ENCODE measurements at places on chromosomes 2 and 18. TPM values are rescaled to one million over a fixed set of nuclear protein-coding genes. Genes with fewer than 3 reads are reported as not detected.

DNA sequence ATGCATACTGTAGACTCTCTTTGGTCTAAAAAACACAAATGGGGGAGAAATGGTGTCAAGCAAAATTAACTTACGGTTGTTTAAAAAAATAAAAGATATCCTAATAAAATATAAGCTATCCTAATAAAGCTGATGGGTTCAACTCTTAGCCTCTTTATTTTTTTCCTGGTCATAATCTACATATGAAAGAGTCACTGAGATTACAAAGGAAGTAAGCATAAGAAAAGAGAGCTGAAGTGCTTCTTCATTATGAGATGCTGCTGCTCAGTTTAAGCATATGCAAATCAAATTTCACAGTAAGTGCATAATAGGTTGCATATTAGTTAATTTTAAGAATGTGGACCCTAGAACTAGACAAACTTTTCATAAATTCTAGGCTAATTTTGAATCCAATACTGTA lies 59.9 kb upstream of the DNER start:
- peaks cover 40% of the 10 kb centered on the region for H3K36me3 ChIP-seq
- H3K27me3 ChIP-seq: no peaks in the 10 kb centered on the region
- no peak overlapping the region for H3K4me3 ChIP-seq
- DNase-seq: no peak
- no peak overlapping the region for H3K27ac ChIP-seq

DNA sequence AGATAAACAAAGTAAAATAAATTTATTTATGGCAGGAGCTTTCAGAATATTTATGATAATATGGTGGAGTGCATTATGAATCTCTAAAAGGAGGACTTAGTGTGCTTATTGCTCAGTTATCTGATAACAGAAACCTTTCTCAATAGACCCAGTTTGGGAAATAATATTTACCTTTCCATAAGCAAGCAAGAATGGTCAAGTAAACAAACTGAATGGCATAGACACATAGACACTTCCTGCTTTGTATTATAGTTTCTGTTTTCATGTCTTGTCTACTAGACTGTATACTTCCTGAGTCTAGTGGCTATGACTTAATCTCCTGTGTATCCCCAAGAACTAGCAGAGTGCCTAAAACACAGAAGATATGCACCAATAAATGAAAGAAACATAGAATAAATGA lies 87.8 kb downstream of the UPP2 start:
- no peaks in the 10 kb centered on the region for H3K36me3 ChIP-seq
- no peak for DNase-seq
- H3K27ac ChIP-seq: no peak overlapping the region
- H3K4me3 ChIP-seq: no peak overlapping the region
- no peaks in the 10 kb centered on the region for H3K27me3 ChIP-seq

- no peak overlapping the region for H3K4me3 ChIP-seq
- H3K4me1 ChIP-seq: peaks cover 3% of the 10 kb centered on the region
- H3K36me3 ChIP-seq: peaks cover 4% of the 10 kb centered on the region
- no peaks in the 10 kb centered on the region for H3K27me3 ChIP-seq
- DNase-seq: no peak
- no peak overlapping the region for H3K27ac ChIP-seq
Measured at GRCh38 chr2:39020383-39020782, 100.5 kb downstream of the SOS1 start.

DNA sequence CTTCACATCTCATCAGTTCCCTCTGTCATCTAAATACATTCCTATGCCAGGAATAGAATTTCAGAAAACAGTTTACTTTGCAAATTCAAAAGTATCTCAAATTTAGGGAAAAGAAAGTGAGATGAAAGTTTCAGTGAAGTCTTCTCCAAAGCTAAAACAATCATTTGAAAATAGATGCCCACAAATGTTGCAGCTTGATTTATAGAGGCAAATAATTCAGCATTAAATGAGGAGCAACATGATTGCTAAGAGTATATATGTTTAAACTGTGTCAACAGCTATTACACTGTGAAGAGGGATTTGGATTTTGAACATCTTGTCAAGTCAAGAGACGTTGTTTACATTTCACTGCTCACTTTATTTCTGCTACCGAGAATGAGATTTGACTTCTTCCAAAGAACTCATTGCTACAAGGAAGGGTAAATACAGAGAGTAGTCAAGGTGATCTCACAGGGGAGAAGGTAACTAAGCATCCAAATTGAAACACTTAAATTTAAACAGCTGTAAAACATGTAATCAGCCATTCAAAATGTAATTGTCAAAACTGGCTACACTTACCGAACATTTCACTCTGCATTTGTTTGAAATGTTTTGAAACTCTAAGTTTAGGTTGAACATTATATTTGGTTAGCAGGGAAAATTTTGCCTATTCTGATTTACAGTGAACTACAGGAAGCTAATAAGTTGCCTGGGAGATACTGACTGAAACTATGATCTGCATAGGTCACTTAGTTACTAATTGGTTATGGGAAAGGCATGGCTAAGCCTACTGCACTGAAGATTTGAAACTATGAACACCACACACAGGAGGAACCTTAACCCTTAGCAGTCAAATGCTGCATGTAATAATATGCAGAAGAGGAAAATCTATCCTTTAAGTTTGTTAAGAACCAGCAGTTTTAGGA lies 33.2 kb upstream of the GALNT3 start:
- peaks cover 8% of the 10 kb centered on the region for H3K27me3 ChIP-seq
- H3K36me3 ChIP-seq: no peaks in the 10 kb centered on the region
- DNase-seq: no peak
- no peak overlapping the region for H3K4me3 ChIP-seq

- H3K4me1 ChIP-seq: no peaks in the 10 kb centered on the region
- H3K27me3 ChIP-seq: no peaks in the 10 kb centered on the region
- no peaks in the 10 kb centered on the region for H3K36me3 ChIP-seq
- no peak overlapping the region for H3K4me3 ChIP-seq
- H3K27ac ChIP-seq: no peak overlapping the region
Measured at GRCh38 chr2:140504601-140505000, 1626.2 kb downstream of the LRP1B start.

GRCh38 chr2:13581471-13581870 lies 864.7 kb downstream of the TRIB2 start:
- no peaks in the 10 kb centered on the region for H3K36me3 ChIP-seq
- H3K27ac ChIP-seq: no peak overlapping the region
- no peaks in the 10 kb centered on the region for H3K4me1 ChIP-seq
- H3K27me3 ChIP-seq: no peaks in the 10 kb centered on the region
- no peak for DNase-seq

GRCh38 chr2:235131334-235132305 lies 179.8 kb downstream of the SH3BP4 start:
- peaks cover 5% of the 10 kb centered on the region for H3K4me1 ChIP-seq
- DNase-seq: no peak
- no peak overlapping the region for H3K4me3 ChIP-seq
- peaks cover 25% of the 10 kb centered on the region for H3K27me3 ChIP-seq
- H3K36me3 ChIP-seq: no peaks in the 10 kb centered on the region

- peaks cover 53% of the 10 kb centered on the region for H3K4me1 ChIP-seq
- peak overlapping the region; percentile 87 for H3K27ac ChIP-seq
- no peak overlapping the region for H3K4me3 ChIP-seq
- H3K27me3 ChIP-seq: no peaks in the 10 kb centered on the region
- H3K36me3 ChIP-seq: peaks cover 13% of the 10 kb centered on the region
Measured at GRCh38 chr18:48915626-48916425, 34.9 kb downstream of the SMAD7 start.

- no peaks in the 10 kb centered on the region for H3K4me1 ChIP-seq
- H3K4me3 ChIP-seq: no peak overlapping the region
- no peak for DNase-seq
- no peak overlapping the region for H3K27ac ChIP-seq
- H3K27me3 ChIP-seq: no peaks in the 10 kb centered on the region
Measured at GRCh38 chr18:40041951-40042350, 1913.1 kb upstream of the PIK3C3 start.

GRCh38 chr2:30234180-30234971 lies 3.0 kb downstream of the LBH start:
- peak overlapping the region; percentile 95 for H3K4me3 ChIP-seq
- no peaks in the 10 kb centered on the region for H3K27me3 ChIP-seq
- no peak for DNase-seq
- H3K4me1 ChIP-seq: peaks cover 66% of the 10 kb centered on the region
- H3K36me3 ChIP-seq: peaks cover 24% of the 10 kb centered on the region

- H3K36me3 ChIP-seq: no peaks in the 10 kb centered on the region
- no peak overlapping the region for H3K27ac ChIP-seq
- peaks cover 7% of the 10 kb centered on the region for H3K27me3 ChIP-seq
- H3K4me3 ChIP-seq: no peak overlapping the region
- H3K4me1 ChIP-seq: peaks cover 5% of the 10 kb centered on the region
Measured at GRCh38 chr2:95042472-95043271, 17.2 kb downstream of the MAL start.

DNA sequence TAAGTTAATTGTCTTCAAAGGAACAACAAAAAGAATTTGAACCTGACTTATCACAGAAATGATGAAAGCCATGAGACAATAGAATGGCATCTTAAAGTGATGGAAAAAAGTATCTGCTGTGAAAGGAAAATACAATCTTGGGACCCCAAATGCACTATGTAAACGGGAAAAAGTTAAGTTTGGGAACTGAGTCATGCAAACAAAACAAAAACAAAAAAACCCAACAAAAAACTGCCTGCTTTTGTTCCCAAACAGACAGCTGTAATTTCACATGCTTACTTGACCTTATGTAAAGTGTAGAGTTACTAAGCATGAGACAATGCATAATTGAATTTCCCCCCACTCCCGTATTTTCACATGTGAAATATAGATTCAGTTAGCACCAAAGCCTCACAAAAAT lies 122.1 kb upstream of the RBMS1 start:
- H3K4me1 ChIP-seq: peaks cover 3% of the 10 kb centered on the region
- no peak overlapping the region for H3K27ac ChIP-seq
- peaks cover 45% of the 10 kb centered on the region for H3K27me3 ChIP-seq
- H3K36me3 ChIP-seq: peaks cover 6% of the 10 kb centered on the region
- no peak overlapping the region for H3K4me3 ChIP-seq
- DNase-seq: no peak

The IL36G gene
- total RNA-seq: not detected

The RAPH1 gene
- 0.92 TPM for total RNA-seq

The IL1F10 gene
- not detected for total RNA-seq

The GPR155 gene
- 3.6 TPM for total RNA-seq

The IGFBP5 gene
- total RNA-seq: not detected

The MCM6 gene
- 129 TPM for total RNA-seq

Data from natural killer cell treated with Interleukin-12 subunit alpha and Interleukin-12 subunit beta and Interleukin-15 and Interleukin-18, amount 100 ng/mL, for 72 hours (primary cell).